CD4-positive, alpha-beta T cell treated with Interferon alpha-2 for 1 hour (primary cell): ENCODE measurements at places on chromosomes 3 and 15.

- no peak for DNase-seq
Measured at GRCh38 chr15:41877631-41878354, 16.1 kb downstream of the SPTBN5 start.

DNA sequence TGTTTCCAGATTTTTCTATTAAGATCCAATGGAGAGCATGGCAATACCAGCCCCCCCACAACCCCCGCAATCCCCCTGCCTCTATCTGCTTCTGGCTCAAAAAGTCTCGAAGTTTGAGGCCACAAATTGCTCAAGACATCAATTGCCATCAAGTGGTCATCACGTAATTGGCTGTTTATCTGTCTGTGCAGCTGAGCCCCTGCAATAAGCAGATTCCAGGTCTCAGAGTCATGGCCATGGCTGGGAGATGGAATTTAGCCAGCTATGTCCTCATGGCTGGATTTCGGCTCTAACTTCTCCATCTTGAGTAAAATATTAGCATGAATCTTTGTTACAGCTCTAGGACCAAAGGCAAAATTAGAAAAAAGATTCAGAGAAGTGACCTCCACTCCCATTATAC lies 22.7 kb downstream of the SSUH2 start:
- DNase-seq = no peak

GRCh38 chr3:39000008-39000450 lies 51.7 kb downstream of the SCN11A start:
- no peak for DNase-seq

DNA sequence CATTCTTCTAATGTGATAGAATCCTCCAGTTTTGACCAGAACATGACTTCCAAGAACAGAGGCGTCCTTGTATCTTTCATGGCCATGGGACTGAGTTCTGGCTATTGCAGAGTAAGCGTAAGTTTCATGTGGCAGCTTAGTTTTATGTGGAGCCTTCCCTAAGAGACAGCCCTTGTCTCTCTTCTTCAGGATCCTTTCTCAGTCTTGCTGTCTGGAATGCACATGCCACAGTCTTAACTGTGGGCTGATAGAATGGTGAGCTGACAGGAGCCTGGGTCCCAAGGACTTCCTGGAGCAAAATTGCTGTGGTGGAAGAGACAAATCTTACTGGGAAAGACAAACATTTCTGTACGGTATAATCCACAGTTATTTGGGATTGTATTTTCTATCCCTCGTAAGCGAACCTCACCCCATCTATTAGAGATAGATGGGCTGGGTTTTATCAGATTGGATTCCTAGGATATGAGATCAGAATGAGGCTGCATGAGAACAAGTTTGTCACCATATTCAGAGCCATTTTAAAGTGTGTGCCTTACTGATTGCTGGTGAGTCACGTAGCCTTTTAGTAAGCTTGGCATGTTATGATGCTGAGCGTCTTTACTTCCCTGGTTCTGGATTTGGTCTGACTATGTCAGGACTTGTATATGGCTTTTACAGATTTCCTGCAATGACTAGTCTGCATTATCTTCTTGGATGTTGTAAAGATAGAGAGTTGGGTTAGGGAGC lies 32.8 kb downstream of the CDIN1 start:
- no peak for DNase-seq

DNA sequence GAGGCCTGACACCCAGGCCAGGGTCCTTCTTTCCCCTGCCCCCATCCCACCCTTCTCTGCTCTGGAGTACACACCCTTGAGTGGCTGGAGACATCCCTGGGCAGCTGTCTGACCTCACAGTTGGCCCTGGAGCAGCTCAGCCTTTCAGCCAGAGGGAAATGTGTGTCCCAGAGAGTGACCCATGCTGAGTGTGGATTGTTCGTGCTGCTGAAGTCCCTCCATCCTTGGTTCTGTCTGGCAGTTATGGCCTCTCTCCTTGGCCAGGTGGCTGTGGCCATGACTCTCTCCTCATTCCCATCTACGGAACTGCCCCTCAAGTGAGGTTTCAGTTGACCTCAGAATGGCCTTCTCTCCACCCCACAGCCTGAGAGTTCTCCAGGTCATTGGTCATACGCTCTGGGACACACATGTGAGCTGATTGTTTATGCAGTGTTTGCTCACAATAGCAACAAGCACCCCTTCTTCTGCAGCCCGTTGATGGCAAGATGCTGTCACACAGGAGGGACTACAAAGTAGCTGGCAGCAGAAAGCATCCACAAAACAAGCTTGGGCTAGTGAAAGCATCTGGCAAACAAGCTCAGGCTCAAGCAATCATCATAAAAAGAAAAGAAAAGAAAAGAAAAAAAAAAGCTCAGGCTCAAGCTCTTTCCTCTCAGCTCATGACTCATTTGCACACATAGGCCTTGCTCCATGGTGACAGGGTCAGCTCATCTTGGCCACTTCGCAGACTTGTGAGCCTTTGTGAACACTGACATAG lies 55.3 kb upstream of the ITGA11 start:
- DNase-seq = no peak

DNA sequence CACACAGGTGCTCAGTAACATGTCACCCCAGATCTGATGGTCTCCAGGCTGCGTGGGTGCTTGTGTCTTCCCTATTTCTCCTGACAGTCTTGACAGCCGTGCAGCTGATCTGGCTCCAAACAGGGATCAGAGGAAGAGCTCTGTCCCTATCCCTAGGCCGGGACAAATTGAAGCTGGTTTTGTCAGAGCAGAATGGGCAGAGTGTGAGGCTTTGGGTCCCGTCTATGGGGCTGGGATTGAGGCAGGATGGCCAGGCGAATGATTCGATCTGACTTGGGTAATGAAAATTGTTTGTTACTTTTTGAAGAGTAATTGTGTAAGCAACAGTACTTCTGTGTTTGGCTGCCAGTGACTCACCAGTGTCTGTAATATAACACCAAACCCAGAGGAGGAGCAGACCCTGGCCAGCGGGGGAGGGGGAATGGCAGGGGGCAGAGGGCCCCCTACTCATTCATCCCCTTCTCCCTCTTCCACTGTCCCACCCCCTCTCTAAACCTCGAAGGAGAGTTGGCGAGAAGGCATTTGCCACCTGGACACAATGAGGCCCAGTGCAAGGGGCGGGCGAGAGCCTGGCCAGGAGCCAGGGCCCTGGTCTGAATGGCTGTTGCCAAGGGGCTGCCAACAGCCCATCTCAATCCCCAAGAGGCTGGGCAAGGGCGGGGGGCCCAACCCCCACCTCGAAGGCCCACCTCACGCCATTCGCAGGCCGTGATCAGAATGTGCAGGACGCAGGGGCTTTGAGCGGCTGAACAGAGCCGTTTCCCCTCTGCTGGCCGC lies 4.9 kb upstream of the MAGEF1 start:
- no peak for DNase-seq

- no peak for DNase-seq
Measured at GRCh38 chr15:27722102-27722501, 377.0 kb downstream of the OCA2 start.

GRCh38 chr15:94523873-94524272 lies 292.5 kb downstream of the MCTP2 start:
- no peak for DNase-seq

- no peak for DNase-seq
Measured at GRCh38 chr3:73774645-73775044, 149.9 kb upstream of the PDZRN3 start.

GRCh38 chr3:122974764-122975162 lies 52.8 kb downstream of the SEMA5B start:
- no peak for DNase-seq

GRCh38 chr3:123353850-123354233 lies 95.0 kb downstream of the ADCY5 start:
- DNase-seq = no peak

DNA sequence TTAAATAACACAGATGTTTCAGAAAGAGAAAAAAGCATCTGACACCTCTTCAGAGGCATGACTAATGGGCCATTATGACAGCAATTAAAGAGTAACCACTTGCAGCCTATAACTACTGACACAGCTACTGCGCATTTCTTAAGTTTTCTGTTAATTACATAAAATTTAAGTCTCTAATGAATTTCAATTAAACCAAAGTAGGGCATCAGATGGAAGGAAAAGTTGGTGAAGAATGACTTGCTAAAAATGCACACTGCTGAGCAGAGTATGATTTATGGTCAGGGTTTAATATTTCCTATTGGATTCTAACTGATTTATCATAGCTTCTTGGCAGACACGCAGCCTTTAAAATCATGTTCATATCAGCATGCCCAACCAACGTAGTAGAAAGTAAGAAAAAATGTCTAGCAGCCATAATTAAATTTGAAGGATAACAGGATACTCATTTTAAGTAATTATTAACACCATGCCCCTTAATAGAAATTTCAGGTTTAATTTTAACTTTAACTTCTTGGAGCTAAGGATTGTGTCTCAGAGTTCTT lies 140.0 kb downstream of the CBLB start:
- no peak for DNase-seq

GRCh38 chr3:79461129-79461792 lies 306.5 kb downstream of the ROBO1 start:
- DNase-seq = no peak

- peak; percentile 53 for DNase-seq
Measured at GRCh38 chr3:48661501-48662144, 1.1 kb downstream of the CELSR3 start.

DNA sequence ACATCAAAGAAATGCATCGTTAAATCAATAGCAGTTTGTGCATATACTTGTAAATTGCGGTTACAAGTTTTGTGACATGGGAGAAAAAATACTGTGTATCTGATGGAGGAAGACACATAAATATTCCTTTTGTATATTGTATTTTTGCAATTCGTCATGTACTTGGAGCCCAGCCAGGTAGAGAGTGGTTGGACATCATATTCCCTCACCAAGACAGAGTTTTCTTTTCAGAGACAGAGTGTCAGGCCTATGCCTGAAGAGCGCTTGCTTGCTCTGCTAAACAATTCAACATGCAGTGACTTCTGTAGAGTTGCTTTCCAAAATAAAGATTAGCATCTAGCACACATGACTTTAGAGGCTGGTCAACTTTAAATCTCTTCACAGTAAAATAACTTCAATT lies 24.8 kb upstream of the MEIS2 start:
- no peak for DNase-seq

GRCh38 chr3:16357186-16358121 lies 92.4 kb downstream of the OXNAD1 start:
- DNase-seq = no peak

DNA sequence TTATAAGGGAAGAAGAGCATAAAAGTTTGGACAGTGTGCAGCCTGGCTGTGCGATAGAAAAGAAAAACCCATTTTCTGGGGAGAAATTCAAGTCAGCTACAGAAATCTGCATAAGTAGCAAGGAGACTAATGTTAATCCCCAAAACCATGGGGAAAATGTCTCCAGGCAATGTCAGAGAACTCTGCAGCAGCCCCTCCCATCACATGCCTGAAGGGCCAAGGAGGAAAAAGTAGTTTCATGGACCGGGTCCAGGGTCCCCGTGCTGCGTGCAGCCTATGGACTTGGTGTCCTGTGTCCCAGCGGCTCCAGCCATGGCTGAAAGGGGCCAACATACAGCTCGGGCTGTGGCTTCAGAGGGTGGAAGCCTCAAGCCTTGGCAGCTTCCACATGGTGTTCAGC lies 28.3 kb upstream of the COLQ start:
- no peak for DNase-seq
